ENCODE measurements at places on chromosomes 7 and 10.

GRCh38 chr10:131925011-131925649 lies 24.3 kb downstream of the PPP2R2D start:
- no peak for DNase-seq

DNA sequence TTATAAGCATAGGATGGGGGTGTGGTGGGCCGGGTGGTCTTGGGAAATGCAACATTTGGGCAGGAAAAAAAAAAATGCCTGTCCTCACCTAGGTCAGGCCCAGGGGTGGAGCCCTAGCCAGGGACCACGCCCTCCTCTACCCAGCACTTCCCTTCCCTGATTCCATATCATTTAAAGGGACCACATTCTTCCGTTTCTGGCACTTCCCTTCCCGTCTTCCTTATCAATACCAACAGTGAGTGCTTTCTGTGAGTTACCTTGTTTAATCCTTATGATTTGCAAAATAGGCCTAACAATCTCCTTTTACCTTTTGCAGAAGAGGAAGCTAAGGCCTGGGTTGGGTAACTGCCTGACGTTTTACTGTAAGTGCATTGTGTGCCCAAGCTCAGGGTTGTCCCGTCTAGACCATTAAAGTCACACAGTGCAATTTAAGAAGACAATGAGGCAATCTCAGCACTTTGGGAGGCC lies 16.7 kb upstream of the C10orf95 start:
- no peak for DNase-seq

- DNase-seq, result peak; percentile 57
These were observed 39.3 kb downstream of the CALML3 start for GRCh38 chr10:5563991-5564536.

DNA sequence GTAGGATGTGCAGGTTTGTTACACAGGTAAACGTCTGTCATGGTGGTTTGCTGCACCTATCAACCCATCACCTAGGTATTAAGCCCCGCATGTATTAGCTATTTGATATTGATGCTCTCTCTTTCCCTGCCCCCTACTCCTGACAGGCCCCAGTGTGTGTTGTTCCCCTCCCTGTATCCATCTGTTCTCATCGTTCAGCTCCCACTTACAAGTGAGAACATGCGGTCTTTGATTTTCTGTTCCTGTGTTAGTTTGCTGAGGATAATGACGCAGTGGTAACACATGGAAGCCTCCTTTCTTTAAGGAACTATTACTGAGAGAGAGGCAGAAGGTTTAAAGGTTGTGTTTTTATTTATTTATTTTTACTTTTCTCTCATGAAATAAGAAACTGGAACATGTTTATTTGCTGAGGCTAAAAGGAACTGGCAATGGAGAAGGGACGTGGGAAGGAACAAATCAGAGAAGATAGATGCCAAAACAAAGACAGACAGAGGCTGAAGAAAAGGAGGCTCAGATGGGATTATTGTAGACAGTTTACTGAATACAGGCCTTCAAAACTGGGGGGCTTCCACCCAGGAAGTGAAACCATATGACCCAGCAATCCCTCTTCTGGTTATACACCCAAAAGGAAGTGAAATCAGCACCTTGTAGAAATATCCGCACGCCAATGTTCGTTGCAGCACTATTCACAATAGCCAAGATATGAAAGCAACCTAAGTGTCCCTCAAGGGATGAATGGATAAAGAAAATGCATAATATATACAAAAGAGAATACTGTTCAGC lies 556.3 kb downstream of the GRM8 start:
- no peak for DNase-seq

GRCh38 chr7:73448609-73449008 lies 15.0 kb downstream of the FZD9 start:
- no peak for DNase-seq

DNA sequence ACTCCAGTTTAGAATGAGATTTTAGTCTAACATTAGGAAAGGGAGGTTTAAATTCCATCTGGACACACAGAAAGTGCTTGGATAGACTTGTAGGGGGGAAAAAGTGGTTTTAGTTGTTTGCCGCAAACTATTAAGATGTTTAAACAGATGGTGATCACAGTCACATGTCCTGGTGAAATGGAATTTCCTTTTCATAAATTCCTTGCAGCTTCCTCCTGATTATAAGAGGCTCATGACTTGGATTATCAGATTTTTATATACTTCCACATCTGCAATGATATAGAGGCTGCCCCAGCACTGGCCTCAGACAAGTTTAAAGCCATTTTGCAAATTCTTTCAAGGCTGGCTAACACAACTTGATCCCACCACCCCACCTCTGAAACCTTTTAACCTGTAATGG lies 106.4 kb upstream of the ARMC3 start:
- no peak for DNase-seq

- DNase-seq, result no peak
These were observed 45.5 kb upstream of the CYTH3 start for GRCh38 chr7:6317797-6318438.

DNA sequence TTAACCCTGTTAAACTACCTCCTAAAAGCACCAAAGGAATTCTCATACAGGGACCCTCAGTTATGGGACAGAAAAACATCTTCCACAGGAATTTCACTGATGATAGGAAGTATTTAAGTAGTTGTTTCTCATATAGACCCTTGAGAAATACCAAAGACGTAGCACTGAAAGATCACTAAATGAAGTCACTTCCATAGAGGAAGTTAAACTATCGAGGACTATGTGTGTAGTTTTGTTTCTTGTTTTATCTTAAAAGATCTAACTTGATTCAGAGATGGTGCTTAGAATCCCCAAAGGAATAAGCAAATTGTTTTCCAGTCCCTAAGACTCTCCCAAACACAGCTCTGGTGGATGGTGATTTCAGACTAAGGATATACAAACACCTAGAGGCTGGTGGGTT lies 94.8 kb upstream of the AFAP1L2 start:
- DNase-seq, result no peak

- DNase-seq, result no peak
These were observed 56.9 kb upstream of the NPY start for GRCh38 chr7:24227068-24227467.

DNA sequence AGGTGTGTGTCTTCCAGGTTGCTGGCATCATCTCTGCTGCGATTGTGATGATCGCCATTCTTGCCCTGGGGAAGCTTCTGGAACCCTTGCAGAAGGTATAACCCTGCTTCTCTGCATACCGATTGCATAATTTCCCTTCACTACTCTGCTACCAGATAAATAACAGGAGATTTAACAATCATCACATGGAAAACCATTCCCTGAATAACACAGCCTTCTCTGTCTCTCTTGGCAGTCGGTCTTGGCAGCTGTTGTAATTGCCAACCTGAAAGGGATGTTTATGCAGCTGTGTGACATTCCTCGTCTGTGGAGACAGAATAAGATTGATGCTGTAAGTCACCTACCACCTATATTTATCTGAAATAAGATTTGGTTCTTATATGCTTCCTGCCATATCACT lies 33.8 kb downstream of the SLC26A4 start:
- no peak for DNase-seq

GRCh38 chr10:100502926-100503494 lies 16.7 kb downstream of the SEC31B start:
- no peak for DNase-seq

- no peak for DNase-seq
These were observed 57.1 kb upstream of the DYNC1I1 start for GRCh38 chr7:95715274-95715673.

- no peak for DNase-seq
These were observed 71.3 kb downstream of the SFMBT2 start for GRCh38 chr10:7339510-7339909.

DNA sequence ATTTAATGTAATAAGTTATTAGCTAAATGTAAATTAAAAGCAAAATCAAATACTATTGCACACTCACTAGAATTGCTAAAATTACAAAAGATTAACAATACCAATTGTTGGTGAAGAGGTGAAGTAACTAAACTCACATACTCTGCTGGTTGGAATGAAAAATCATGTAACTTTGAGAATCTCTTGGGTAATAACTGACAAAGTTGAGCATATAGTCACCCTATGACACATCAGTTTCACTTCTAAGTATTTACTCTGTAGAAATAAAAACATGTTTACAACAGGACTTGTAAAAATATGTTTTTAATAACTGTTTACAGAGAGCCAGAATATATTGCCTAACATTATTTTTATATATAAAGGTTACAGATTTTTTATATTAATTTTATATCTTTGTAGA lies 33.6 kb downstream of the CNTNAP2 start:
- no peak for DNase-seq

- no peak for DNase-seq
These were observed 52.0 kb downstream of the FAS start for GRCh38 chr10:89042562-89042961.

GRCh38 chr7:14104861-14105260 lies 115.4 kb upstream of the ETV1 start:
- no peak for DNase-seq

- DNase-seq, result no peak
These were observed 34.0 kb downstream of the PRSS2 start for GRCh38 chr7:142804728-142805207.

- DNase-seq, result no peak
These were observed 82.7 kb downstream of the SLC25A13 start for GRCh38 chr7:96238976-96239766.

DNA sequence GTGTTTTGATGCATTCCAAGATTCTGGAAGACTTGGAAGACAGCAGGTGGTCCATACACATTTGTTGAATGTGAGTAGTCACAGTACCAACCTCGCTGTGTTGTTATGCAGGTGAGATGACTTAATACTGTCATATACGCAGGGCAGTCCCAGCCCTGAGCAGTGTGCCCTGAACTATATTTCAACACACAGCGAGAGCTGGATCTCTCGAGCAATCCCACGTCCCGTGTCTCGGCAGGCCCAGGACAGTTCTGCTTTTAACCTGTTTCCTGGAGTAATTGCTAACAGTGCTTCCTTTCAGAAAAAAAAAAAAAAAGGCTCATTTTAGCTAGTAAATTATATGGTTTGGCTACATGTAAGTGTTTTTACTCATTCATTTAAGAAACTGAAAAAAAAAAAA lies 179.7 kb downstream of the PRKCQ start:
- DNase-seq, result no peak

GRCh38 chr7:1689311-1689710 lies 19.2 kb downstream of the ELFN1 start:
- DNase-seq, result no peak

DNA sequence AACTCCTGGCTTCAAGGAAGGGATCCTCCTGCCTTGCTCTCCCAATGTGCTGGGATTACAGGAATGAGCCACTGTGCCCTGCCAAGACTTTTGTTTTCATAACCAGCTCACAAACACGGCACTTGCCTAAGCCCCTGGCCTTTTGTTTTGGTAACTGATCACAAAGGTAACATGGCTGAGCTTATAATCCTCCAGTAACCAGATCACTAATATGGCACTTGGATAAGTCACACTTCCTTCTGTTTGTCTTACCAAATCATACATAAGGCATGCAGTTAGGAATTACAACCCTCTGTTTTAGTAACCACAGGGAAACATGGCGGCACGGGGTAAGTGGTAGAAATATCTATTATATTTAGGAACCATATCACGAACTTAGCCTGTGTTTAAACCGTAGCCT lies 577.1 kb downstream of the CALN1 start:
- no peak for DNase-seq

- DNase-seq, result no peak
These were observed 163.8 kb downstream of the PLXNA4 start for GRCh38 chr7:132412435-132412834.

- DNase-seq, result no peak
These were observed 145.9 kb downstream of the ARID5B start for GRCh38 chr10:62047228-62047892.

- DNase-seq, result no peak
These were observed 23.9 kb downstream of the HECTD2 start for GRCh38 chr10:91434041-91434440.

DNA sequence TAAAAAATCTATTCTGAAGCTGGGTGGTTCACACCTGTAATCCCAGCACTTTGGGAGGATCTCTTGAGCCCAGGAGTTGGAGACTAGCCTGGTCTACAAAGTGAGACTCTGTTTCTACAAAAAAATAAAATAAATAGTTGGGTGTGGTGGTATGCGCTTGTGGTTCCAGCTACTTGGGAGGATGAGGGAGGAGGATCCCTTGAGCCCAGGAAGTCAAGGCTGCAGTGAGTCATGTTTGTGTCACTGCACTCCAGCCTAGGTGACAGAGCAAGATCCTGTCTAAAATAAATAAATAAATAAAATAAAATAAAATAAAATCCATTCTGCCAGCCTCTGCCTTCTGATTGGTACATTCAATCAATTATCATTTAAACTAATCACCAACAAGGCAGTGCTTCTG lies 17.5 kb downstream of the ZNF33A start:
- no peak for DNase-seq

GRCh38 chr7:94656925-94657731 lies 1.2 kb upstream of the SGCE start:
- peak; percentile 26 for DNase-seq

DNA sequence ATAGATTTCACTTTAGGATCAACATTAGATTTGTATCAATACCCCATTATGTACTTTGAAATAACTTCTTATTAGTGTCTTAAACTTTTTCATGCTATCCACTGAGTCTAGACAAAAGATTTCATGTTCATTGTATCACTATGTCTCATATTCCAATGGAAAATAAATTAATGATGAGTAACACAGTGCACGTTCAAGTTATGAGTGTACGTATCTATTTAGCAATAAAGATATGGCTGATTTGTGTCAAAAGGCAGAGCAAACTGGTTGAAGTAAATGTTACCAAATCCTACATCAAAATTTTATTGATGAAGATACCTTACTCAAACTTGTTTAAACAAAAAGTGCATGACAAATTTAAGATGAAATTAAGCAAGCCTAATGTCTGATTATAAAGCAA lies 102.4 kb downstream of the SEMA3E start:
- DNase-seq, result no peak

- DNase-seq, result no peak
These were observed 107.5 kb upstream of the NPS start for GRCh38 chr10:127441350-127442219.

DNA sequence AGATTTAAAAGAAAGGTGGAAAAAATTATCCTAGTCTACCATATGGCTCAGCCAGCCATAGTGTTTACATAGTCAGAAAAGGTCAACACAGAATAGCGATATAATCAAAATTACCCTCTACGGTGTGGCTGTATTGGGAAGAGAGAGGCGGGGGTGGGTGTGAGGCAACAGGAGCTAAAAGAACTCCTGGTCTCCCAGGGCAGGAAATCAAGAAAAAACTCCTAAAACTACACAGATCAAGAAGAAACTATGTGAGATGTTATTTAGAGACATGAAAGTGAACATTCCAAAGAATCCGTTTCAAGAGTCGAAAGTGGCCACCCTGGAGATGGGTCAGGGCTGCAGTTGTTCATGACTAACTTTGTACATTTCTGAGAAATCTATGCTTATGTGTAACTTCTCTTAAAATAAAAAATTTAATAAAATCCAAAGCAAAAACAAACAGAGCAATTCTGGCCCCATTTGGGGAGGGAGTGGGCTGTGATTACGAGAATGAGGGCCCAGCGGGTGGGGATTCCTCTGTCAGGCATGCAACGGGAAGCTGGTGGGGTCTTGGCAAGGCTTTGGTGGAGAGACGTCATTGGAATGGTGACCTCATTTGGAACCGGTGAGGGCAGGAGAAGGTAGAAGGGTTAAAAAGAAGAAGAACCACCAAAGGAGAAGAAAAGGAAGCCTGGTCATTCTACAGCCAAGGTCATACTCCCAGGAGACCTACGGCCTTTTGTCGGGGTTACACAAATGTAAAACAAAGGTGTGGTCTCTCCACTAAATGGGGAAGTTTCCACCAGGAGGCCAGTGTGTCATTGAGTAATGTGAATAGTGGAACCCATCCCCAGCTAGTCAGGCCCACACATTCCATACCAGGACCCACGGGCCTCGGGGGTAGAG lies 71.2 kb upstream of the DUSP5 start:
- no peak for DNase-seq

Measured in CD8-positive, alpha-beta T cell (primary cell).